ENCODE measurements at places on chromosomes 3 and 15. TPM values are rescaled to one million over a fixed set of nuclear protein-coding genes. Genes with fewer than 3 reads are reported as not detected.
A peak's percentile ranks its signal among the peaks of the same experiment; 100 is the strongest.

CNTN3 gene
- 1.2 TPM for total RNA-seq

CD200 gene
- total RNA-seq: 13.0 TPM

ARRDC4 gene
- 190 TPM for total RNA-seq

CCDC54 gene
- total RNA-seq: not detected

KLHL40 gene
- total RNA-seq: not detected

IL17RD gene
- total RNA-seq: 46.8 TPM

ITIH3 gene
- 0.36 TPM for total RNA-seq

THSD4 gene
- 2.0 TPM for total RNA-seq

- no peak overlapping the region for H3K27ac ChIP-seq
- no peaks in the 10 kb centered on the region for H3K27me3 ChIP-seq
- no peak overlapping the region for H3K4me3 ChIP-seq
- DNase-seq: no peak
- H3K4me1 ChIP-seq: no peaks in the 10 kb centered on the region
- H3K36me3 ChIP-seq: no peaks in the 10 kb centered on the region
Observed at GRCh38 chr3:81788044-81788443, 26.6 kb upstream of the GBE1 start.

- no peaks in the 10 kb centered on the region for H3K36me3 ChIP-seq
- H3K27ac ChIP-seq: peak overlapping the region; percentile 100
- H3K4me1 ChIP-seq: peaks cover 29% of the 10 kb centered on the region
- DNase-seq: peak; percentile 75
- peak overlapping the region; percentile 89 for H3K4me3 ChIP-seq
- no peaks in the 10 kb centered on the region for H3K27me3 ChIP-seq
Observed at GRCh38 chr3:150410311-150411105, 2.4 kb downstream of the TSC22D2 start.

DNA sequence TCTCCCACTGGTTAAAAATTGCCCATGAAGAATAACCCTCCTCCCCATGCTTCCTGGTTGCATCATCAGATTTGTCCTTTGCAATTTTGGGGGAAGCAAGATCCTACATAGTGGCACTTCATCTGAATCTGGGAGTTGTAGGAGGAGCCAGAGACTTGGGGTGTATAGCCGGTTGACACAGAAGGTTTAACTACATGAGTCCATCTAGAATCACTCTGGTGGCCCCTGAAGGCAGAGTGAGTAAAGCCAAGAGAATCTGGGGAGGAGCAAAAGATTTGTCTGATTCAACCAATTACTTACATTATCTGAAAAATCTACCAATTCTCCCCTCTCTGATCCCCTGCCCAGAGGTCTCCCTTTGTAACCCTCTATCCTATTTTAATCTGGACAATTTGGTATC lies 50.1 kb downstream of the SYN2 start:
- H3K4me1 ChIP-seq: no peaks in the 10 kb centered on the region
- no peaks in the 10 kb centered on the region for H3K36me3 ChIP-seq
- no peak overlapping the region for H3K4me3 ChIP-seq
- H3K27ac ChIP-seq: no peak overlapping the region
- no peaks in the 10 kb centered on the region for H3K27me3 ChIP-seq
- DNase-seq: no peak

DNA sequence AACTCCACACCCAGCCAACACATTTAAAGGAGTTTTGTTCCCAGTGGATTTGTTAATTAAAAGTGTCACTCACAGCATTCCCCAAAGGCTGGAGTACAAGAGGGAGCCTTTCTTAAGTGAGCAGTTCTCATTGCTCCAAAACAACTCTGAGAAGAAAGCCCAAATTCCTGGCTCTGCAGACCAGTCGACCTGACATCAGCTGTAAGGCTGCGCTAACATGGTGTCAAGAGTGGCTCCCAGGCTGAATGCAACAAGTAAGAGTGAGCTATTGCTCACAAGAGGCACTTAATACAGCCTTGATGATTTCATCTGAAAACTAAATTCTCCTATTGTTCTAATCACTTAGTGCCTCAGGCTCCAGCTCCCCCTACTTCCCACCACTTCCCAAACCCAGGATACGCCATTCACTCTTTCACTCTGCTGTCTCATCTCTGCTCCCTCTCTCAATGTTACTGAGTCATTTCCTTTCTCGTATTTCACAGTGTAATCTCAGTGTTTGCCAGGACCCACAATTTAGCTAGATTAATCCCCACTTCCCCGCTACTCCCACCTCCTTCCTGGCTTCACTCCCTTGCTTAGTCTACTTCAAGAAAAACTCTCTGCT lies 81.8 kb downstream of the WWTR1 start:
- H3K27ac ChIP-seq: peak overlapping the region; percentile 84
- H3K4me3 ChIP-seq: peak overlapping the region; percentile 2
- H3K36me3 ChIP-seq: peaks cover 6% of the 10 kb centered on the region
- no peaks in the 10 kb centered on the region for H3K27me3 ChIP-seq

- no peaks in the 10 kb centered on the region for H3K36me3 ChIP-seq
- H3K4me1 ChIP-seq: peaks cover 36% of the 10 kb centered on the region
- peak overlapping the region; percentile 92 for H3K27ac ChIP-seq
Observed at GRCh38 chr3:64267721-64268604, 42.7 kb upstream of the PRICKLE2 start.

- H3K4me1 ChIP-seq: no peaks in the 10 kb centered on the region
- no peaks in the 10 kb centered on the region for H3K27me3 ChIP-seq
- no peak for DNase-seq
- H3K4me3 ChIP-seq: no peak overlapping the region
- H3K27ac ChIP-seq: no peak overlapping the region
- H3K36me3 ChIP-seq: no peaks in the 10 kb centered on the region
Observed at GRCh38 chr3:112512320-112512719, 13.0 kb upstream of the BTLA start.

DNA sequence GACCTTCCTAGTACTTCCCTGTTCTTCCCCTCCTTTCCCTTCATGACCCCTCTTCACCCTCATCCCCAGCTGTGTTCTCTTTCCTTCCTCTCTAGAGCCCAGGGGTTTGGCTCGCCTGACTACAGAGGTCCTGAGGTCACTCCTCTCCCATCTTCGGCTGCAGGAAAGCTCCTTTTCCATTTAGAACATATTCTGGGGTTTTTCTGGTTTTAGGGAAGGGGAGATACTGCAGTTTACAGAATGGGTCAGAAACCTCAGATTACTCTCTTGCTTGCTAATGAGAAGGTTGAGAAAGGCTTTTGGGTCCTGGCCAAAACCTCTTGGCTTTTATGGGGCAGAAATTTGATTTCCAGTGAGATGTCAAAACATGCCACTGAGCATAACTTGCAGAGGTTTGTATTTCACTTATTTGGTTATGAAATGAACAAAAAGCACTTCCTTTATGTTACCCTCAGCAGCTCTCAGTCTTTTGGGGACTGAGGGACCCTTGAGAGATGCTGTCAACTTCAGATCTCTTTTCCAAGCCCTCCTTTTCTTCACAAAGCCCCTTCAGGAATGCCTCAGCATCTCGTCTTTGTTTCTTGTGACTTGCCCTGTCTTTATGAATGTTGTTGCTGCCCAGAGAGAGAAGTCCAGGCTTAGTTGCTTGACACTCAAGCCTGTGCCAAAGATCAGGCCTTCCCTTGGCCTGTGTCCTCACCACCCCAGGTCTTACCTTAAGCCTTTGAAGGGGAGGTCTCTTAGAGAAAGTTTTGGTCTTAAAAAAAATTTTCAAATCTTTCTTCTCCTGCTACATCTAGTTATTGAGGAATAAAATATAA lies 121.7 kb upstream of the TPM1 start:
- H3K27me3 ChIP-seq: no peaks in the 10 kb centered on the region
- H3K36me3 ChIP-seq: no peaks in the 10 kb centered on the region
- no peak overlapping the region for H3K4me3 ChIP-seq
- no peak for DNase-seq
- peaks cover 5% of the 10 kb centered on the region for H3K4me1 ChIP-seq

DNA sequence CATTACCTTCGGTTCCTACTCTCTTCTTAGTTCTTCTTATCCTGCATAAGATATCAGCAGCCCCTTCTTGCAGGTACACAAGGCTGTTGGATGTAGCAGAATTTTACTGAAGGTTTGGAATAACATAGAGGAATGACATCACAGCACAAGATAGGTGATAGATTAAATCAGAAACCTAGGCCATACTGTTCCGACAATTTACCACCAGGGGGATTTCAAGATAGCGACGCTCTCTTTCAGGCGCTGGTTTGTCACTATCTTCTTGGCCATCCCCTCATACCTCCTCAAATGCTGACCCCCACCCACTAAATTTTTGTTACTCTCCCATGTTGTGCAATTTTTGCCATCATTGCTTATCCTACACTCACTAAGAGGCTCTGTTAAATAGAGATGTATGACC lies 3.5 kb downstream of the SIDT1 start:
- H3K4me3 ChIP-seq: no peak overlapping the region
- no peak overlapping the region for H3K27ac ChIP-seq
- H3K4me1 ChIP-seq: peaks cover 18% of the 10 kb centered on the region
- DNase-seq: no peak
- H3K27me3 ChIP-seq: no peaks in the 10 kb centered on the region

GRCh38 chr3:195757827-195758226 lies 37.0 kb downstream of the MUC20 start:
- no peak overlapping the region for H3K27ac ChIP-seq
- no peak for DNase-seq
- H3K4me1 ChIP-seq: no peaks in the 10 kb centered on the region

- H3K36me3 ChIP-seq: peaks cover 5% of the 10 kb centered on the region
- H3K27ac ChIP-seq: peak overlapping the region; percentile 97
- H3K4me1 ChIP-seq: no peaks in the 10 kb centered on the region
- H3K4me3 ChIP-seq: no peak overlapping the region
- no peak for DNase-seq
Observed at GRCh38 chr3:188244395-188244861, 90.5 kb downstream of the LPP start.

DNA sequence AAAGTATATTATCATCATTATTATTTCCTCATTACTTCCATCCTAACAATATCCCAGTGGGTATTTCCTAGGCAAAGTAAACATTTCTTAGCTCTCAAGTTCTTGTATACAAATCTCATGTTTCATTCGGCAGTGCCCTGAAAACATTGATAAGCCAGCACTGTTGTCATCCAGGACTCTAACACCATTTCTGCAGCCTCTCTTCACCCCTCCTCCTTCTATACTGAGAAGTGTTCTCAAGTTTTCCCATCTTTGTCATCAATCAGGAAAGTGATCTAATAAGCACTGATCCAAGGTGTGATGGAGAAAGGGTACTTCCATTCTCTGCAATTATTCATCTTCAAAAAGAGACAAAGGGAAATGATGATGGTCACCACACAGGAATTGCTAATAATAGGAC lies 168.4 kb upstream of the CCDC54 start:
- DNase-seq: no peak
- no peaks in the 10 kb centered on the region for H3K36me3 ChIP-seq
- no peaks in the 10 kb centered on the region for H3K27me3 ChIP-seq
- peaks cover 41% of the 10 kb centered on the region for H3K4me1 ChIP-seq
- H3K4me3 ChIP-seq: no peak overlapping the region

DNA sequence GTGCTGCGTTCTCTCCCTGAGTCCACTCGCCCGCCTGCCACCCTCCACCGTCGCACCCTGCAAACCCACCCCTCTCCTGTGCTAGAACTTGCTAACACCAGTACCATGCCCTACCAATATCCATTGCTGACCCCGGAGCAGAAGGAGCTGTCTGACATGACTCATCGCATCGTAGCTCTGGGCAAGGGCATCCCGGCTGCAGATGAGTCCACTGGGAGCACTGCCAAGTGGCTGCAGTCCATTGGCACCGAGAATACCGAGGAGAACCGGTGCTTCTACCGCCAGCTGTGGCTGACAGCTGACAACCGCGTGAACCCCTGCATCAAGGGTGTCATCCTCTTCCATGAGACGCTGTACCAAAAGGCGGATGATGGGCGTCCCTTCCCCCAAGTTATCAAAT lies 4.9 kb upstream of the ALAS1 start:
- H3K4me1 ChIP-seq: peaks cover 45% of the 10 kb centered on the region
- no peaks in the 10 kb centered on the region for H3K36me3 ChIP-seq
- peak; percentile 84 for DNase-seq

DNA sequence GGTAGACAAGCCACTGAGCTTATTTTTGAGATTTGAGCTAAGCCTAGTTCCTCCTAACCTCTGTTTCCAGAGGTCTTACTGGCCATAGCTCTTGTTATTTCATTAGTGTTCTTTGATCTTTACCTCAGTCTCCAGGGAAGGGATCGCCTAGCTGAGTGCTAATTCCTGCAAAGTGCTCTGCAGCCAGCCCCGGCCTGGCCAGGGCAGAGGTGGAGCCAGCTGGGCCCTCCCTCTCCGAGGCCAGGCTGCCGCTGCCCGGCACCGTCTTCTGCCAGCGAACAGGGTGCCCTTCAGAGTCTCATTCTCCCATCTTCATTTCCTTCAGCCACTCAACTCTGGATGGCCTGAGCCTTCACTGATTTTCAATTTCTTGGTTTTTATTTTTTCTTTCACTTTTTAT lies 19.7 kb downstream of the FAN1 start:
- no peak overlapping the region for H3K4me3 ChIP-seq
- peaks cover 9% of the 10 kb centered on the region for H3K36me3 ChIP-seq
- DNase-seq: no peak
- no peaks in the 10 kb centered on the region for H3K27me3 ChIP-seq

DNA sequence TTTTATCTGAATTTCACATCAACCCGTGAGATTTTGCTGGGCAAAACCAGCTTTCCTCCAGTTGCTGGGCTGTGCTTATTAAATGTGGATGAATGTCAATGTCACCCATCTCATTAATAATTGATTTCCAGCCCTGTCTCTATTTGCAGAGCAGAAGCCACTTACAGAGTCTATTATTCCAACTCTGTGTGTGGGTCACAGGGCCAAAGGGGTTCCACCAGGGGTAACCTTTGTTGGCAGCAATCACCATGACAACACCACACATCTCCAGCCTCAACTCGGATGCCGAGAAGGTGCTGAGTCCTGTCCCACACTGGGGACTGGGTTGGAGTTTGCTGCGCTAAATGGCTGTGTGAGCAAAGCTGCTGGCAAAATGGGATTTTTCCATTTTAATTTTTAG lies 51.1 kb upstream of the WNT5A start:
- H3K4me1 ChIP-seq: no peaks in the 10 kb centered on the region
- H3K4me3 ChIP-seq: no peak overlapping the region
- H3K36me3 ChIP-seq: no peaks in the 10 kb centered on the region
- no peaks in the 10 kb centered on the region for H3K27me3 ChIP-seq
- H3K27ac ChIP-seq: no peak overlapping the region
- DNase-seq: no peak

DNA sequence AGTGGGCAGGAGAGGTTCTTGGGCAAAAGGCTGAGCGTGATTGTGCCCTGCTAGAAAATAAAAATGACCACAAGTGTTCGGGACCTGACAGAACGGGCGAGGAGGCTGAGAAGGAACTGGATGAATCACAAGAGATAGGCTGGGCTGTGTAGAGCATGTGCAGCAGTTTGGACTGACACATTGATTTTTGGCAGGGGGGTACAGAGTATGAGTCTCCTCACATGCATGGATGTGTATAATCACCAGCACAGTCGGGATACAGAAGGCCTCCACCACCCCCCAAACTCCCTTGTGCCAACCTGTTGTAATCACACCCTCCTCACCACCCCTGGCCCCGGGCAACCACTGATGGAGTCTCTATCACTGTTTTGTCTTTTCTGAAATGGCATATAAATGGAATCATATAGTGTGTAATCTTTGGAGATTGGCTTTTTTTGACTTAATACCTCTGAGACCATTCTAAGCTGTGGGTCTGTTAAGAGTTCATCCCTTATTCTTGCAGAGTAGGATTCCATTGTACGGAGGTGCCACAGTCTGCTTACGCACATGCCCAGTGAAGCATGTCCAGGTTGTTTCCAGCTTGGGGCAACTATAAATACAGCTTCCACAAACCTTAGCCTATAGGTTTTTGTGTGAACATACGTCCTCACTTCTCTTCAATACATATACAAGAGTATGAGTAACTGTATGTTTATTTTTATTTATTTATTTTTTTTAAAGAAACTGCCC lies 438.8 kb downstream of the FOXP1 start:
- H3K4me3 ChIP-seq: no peak overlapping the region
- H3K36me3 ChIP-seq: no peaks in the 10 kb centered on the region
- H3K27me3 ChIP-seq: no peaks in the 10 kb centered on the region
- H3K27ac ChIP-seq: peak overlapping the region; percentile 30
